GM19239 (cell line): ENCODE measurements at places on chromosomes 2 and 18.

DNA sequence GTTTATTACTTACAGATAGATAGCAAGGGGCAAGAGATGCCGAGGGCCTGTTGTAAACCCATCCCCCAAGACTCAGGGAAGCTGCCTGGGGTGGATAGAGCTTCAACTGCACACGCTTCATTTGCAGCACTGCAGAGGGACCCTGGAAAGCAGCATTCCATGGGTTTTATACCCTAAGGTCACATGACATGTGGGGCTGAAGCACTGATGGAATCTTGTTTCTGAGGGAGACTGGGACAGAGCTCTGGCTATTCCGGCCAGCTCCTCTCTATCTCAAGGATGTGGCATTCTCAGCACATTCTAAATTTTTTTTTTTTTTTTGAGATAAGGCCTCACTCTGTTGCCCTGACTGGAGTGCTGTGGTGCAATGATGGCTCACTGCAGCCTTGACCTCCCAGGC is 300.1 kb downstream of the MYCN start:
- DNase-seq = no peak

GRCh38 chr18:25557011-25557410 is 205.0 kb upstream of the ZNF521 start:
- no peak for DNase-seq

DNA sequence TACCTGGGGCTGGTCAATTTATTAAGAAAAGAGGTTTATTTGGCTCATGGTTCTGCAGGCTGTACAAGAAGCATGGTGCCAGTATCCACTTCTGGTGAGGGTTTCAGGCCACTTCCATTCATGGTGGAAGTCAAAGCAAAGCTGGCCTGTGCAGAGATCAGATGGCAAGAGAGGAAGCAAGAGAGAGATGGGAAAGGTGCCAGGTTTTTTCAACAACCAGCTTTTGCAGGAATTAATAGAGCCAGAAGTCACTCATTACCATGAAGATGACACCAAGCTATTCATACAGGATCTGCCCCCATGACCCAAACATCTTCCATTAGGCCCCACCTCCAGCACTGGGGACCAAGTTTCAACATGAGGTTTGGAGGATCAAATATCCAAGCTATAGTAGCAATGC is 56.8 kb upstream of the ST3GAL5 start:
- DNase-seq = no peak

DNA sequence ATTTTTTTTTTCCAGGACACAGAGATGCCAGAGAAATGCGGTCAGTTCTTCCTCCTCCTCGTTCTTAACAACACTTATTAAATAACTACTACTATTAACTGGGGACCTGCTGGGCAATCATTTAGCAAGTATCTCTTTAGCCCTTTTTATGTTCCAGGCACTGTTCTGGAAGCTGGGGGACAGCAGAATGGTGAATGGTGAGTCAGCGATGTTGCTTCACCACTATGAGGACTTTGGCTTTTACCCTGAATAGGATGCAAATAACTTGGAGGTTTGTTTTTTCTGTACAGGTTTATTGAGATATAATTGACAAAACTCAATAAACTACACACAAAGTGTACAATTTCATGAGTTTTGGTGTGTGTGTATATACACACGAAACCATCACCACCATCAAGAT is 179.9 kb upstream of the MSH6 start:
- no peak for DNase-seq

GRCh38 chr2:65026704-65027464 is 29.3 kb upstream of the CEP68 start:
- DNase-seq = no peak

DNA sequence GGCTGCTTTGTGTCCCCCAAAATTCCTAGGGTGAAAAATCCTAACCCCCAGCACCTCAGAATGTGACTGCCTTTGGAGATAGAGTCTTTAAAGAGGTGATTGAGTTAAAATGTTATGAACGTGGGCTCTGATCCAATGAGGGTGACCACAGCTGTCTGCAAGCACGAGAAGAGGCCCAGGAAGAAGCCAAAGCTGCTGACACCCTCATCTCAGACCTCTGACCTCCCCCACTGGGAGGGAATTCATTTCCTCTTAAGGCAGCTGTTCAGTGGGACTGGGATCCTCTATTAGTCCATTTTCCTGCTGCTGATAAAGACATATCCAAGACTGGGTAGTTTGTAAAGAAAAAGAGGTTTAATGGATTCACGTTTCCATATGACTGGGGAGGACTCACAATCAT is 544.4 kb downstream of the DCDC2C start:
- no peak for DNase-seq

DNA sequence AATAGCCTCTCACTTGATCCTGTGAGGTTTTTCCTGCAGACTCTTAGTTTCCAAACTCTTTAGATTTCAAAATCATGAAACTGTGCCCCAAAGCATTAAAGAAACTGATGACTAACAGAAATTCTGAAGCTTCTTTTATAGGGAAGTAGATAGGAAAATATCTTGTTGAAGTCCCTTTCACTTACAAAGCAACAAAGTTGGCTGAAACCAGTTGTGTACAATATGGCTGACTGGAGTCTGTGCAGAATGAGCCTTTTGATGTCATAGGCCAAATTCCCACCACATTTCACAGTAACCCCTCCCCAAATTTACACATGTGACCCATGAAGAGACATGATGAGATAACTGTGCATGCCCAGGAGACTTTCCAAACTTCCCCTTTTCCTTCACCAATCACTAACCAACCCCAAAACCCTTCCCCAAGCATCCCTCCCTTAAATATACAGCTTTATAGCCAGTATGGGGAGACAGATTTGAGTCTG is 61.7 kb upstream of the NCK2 start:
- DNase-seq = no peak
